NCI-H1105 (cell line): ENCODE measurements at places on chromosomes 4 and X.

DNA sequence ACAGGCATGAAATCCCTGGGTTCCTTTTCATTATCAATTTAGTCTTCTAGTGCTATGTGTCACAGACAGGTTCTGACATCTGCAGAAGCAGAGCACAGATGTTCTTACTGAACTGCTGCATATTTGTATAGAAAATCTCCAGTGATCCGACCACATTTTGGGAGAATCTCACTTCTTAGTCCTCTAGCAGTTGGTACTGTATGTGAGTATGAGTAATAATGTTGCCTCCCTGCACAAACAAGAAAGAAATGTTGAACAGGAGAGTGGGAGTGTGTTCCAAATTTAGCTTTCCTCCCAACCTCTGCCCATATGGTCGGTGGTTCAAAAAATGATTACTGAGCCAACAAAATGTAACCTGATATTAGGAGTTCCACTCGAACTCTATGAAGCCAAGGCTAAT, 165.3 kb upstream of the GPC4 start:
- no peak for DNase-seq

DNA sequence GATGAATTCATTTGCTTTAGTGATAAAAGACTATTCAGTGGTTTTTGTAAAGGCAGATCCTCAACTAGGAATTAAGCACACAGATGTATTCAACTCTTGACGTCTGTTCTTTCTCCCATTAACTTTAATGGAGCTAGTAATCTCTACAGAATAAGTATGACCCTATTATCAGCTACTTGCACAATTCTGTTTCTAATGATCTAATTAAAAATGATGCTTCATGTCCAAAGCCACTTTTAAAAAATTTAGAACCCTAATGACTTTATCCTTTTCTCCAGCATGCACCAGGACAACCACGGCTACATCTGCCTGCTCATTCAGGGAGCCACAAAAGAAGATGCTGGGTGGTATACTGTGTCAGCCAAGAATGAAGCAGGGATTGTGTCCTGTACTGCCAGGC, 85.4 kb downstream of the CBR4 start:
- DNase-seq = no peak

GRCh38 chr4:120266602-120267001, 200.0 kb upstream of the MAD2L1 start:
- DNase-seq = no peak

DNA sequence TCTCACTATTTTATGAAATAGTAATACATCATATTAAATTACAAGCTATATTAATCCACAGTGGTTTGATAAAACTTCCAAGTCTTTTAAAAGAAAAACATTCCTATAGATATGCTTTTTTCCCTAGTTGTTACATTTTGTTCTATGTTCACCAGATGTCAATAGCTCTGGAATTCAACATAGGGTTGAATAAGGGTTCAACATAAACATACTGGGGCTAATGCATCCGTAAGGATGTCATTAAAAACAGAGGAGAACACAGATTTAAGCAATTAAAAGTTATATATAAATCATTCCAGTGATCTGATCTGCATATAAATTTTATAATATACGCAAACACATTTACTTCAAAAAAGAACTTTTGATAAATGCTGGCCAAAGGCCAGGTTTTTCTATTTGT, 32.5 kb downstream of the SULT1B1 start:
- DNase-seq = no peak

GRCh38 chrX:40947276-40947675, 138.0 kb upstream of the USP9X start:
- no peak for DNase-seq

- no peak for DNase-seq
Observed at GRCh38 chr4:62899646-62900364, 1509.4 kb downstream of the TECRL start.

- no peak for DNase-seq
Observed at GRCh38 chrX:27918799-27919198, 62.5 kb downstream of the DCAF8L1 start.

- DNase-seq = no peak
Observed at GRCh38 chr4:41043465-41043864, 170.9 kb downstream of the APBB2 start.
